B cell (primary cell): ENCODE measurements at places on chromosomes 13 and 19.

GRCh38 chr19:52451241-52451640, 2.1 kb upstream of the ZNF578 start:
- no peak for DNase-seq

DNA sequence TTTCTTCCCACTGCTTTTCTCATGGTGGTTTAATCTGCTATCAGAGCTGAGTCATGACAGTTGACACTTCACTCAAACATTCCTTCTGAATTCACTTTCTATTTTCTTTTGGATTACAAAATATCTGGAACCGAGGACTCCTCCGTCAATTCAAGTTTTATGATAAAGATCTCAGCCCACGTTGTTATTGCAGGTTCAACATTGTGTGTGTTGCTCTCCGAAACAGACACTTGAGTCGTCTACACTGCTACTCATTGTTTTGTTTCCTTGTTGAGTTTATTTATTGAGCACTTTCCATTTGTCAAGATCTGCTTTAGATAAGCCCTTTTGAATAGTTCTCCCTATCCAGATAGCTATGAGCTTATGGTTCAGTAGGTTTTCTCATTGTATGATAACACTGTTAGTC, 636.1 kb upstream of the GPC6 start:
- DNase-seq, result no peak

- DNase-seq, result no peak
Measured at GRCh38 chr19:17404015-17404414, 1.4 kb downstream of the BST2 start.

GRCh38 chr19:46602392-46603194, 1.5 kb downstream of the CALM3 start:
- peak; percentile 35 for DNase-seq

GRCh38 chr13:34667286-34668218, 274.5 kb upstream of the NBEA start:
- DNase-seq, result no peak

DNA sequence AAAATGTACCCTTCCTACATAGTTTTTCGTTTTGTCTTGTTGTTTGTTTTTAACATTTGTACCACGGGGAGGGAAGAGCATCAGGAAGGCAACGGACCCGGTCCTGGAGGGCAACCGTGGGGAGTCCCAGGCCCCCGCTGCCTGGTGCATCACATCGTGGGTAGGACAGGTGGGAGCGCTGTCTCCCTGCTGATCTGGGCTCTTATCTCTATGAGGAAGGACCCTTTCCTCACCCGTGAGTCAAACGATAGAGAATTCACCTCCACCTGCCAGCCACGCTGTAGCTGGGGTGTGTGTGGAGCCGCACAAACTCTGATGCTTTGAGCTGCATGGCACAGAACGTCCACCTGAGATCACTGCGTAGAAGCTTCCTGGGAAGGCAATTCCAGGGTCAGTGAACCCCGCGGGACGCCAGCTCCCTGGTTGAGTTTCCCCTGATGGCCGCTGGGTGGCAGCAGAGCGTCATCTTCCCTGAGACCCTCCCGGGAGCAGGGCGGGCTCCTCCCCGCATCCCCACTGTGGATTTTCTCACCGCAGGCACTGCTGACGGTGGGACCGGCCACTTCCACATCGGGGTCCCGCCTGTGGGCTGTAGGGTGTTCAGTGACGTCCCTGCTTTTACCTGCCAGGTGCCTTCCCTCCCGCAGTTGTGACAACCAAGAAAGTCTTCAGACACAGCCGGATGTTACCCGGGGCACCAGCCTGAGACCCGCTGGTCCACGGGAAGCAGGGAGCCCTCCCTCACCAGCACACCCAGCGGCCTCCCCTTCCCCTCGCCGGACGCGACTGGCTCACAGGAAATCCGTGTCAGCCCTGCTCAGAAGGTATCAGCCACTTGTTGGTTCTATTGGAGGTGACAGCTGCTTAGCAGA, 54.7 kb downstream of the ZNF787 start:
- DNase-seq, result peak; percentile 77

GRCh38 chr19:55066107-55066709, 3.3 kb upstream of the RDH13 start:
- DNase-seq, result no peak

DNA sequence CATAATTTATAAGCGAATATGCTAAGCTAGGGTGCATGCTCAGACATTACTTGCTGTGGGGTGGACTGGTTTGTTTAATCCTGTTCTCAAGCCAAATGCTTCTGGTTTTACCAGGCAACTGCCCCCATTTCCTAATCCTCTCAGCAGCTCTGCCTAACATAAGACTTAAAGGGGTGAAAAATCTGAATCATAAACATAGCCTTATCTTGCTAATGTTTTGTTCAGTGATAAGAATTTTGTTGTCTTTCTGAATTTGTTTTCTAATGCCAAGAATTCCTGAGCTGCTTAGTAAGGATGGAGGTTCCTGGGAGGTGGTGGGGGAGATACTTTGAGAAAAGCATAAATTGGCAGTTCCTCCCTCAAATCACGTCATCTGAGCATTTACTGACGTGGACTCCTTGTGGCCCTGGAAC, 42.7 kb downstream of the ING1 start:
- DNase-seq, result no peak

- DNase-seq, result peak; percentile 19
Measured at GRCh38 chr13:29847501-29847983, 2.9 kb downstream of the UBL3 start.

DNA sequence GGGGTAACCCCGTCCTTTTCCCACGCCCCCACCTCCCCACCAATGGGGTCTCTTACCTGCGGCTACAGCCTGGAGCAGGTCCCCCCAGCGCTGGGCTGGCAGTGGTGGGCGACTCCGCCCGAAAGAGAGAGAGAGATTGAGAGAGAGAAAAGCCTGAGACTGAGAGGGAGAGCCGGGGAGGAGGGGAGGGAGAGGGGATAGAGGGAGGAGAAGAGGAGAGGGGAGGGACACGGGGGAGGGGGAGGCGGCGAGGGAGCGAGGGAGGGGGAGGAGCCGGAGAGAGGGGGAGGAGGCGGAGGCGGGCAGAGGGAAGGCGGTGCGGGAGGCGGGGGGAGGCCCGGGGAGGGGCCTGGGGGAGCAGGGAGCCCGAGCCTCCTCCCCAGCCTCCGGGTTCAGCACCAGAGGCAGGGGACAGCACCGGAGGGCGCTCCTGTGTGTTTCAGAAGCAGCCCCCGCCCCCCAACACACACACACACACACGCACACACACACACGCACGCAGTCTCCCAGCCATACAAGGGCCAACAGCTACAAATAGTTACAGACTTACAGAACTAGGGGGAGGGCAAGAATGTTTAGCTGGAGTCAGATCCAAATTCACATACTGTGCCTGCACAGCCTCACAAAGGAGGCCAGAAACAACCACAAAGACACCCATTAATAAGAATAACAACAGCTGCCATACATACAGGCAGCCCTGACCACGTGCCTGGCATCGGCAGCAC, at the start of gene SLC8A2:
TSS of gene SLC8A2 (minus strand) at position 161 of the 725 bp plus-strand sequence. CDS start 5,490 bp downstream, outside the sequence.
- DNase-seq, result peak; percentile 58

DNA sequence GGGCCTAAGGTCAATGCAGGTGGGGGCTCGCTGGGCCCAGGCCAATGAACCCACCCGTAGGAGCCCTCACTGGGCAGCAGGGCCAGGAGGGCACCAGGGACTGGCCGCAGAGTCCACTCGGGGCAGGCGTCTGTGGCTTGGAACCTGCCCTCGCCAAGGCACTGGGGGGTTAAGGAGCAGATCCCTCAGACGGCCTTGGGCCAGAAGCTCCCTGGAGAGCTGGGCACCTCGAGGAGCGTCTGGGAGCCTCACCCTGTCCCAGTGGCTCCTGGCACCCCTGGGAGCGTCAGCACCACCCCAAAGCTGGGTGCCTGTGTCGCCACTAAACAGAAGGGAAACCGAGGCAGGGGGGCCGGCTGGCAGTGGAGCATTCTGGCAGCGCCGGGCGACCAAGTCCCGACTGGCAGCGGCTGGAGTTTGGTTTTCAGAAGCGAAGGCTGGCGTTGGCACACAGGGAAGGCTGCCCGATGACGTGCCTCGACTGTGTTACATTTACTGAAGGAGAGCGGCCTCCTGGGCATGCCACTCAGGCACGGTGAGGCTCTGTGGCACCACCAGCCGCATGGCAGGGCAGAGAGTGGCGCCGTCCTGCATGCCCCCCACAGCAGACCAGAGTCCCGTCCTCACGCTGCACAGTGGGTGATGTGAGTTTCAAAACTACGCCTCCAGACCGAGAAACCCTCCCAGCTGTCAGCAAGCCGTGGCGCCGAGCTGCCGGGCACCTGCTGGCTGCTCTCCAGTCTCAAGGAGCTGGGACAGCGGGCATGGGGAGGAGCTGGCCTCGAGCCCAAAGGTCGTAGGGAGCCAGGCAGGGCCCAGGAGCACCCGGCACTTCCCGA, 9.2 kb upstream of the MEX3D start:
- no peak for DNase-seq

DNA sequence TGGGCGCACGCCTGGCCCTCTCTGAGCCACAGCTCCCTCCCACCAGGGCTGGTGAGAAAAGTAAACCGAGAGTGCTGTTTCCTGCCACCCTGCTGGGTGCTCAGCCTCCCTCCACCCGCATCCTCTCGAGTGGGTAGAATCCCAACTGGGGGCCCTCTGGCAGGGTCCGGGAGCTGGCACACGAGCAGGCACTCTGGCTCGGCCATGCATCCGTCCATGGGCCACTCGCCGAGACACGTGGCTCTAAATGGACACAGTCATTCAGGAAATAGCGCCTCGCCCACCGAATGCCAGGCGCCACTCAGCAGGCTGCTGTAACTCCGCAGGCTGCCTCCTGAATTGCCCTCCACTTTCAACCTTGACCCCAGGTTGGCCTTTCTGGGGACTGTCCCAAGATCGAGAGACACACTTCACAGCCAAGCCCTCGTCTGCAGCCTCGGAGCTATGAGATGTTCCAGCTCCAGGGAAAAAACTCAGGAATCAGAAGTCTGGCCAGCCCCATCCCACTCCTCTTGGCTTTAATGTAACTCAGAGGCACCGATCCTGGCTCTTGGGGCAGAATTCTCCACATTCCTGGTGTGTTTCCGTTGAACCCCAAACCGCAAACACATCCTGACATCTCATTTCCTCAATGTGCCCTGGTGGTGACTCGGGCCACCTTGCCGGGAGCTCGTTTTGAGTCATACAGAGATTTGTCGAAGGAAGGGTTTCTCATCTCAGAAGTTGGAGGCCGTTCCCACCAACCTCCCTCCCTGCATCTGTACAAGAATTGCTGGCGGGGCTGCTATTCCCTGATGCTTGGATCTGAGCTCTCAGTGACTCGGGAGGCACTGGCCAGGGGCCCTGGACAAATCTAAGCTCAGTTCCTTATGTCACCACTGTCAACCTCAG, 14.1 kb downstream of the KLF2 start:
- DNase-seq, result peak; percentile 64

GRCh38 chr13:110358381-110358780, 51.3 kb downstream of the COL4A2 start:
- DNase-seq, result no peak

- peak; percentile 86 for DNase-seq
Measured at GRCh38 chr19:29672933-29673336, 7.7 kb downstream of the PLEKHF1 start.

- no peak for DNase-seq
Measured at GRCh38 chr19:17948514-17948900, 15.7 kb downstream of the CCDC124 start.

- DNase-seq, result no peak
Measured at GRCh38 chr13:110118106-110118505, 188.9 kb downstream of the COL4A1 start.

DNA sequence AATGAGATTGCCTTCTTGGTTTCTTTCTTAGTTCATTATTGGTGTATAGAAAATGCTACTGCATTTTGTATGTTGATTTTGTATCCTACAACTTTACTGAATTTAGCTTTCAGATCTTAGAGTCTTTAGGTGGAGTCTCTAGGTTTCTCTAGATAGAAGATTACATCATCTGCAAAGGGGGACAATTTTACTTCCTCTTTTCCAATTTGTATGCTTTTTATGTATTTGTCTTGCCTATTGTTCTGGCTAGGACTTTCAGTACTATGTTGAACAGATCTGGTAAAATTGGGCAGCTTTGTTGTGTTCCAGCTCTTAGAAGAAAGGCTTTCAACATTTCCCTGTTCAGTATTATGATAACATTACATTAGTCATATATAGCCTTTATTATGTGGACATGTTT, 101.0 kb upstream of the SPRY2 start:
- DNase-seq, result peak; percentile 54

DNA sequence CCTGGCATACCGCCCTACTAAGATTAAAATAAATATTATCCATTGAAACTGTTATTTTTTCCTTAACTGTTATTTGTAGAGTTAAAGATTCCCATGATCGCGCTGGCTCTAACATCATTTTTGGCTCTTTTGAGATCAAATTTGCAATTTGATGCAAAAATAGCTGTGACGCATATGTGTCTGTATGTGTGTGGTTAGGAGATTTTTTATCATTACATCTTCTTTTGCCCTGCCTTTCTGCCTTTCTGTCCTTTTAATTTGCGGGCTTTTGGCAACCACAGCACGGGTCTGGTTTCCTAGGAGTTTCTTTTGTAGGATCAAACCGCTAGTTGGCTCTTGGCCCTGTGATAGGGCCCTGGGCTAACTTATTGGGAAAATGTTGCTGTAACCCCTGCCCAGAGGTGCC, 37.3 kb upstream of the ALOX5AP start:
- no peak for DNase-seq

- DNase-seq, result no peak
Measured at GRCh38 chr13:41670873-41671443, 213.6 kb downstream of the RGCC start.

DNA sequence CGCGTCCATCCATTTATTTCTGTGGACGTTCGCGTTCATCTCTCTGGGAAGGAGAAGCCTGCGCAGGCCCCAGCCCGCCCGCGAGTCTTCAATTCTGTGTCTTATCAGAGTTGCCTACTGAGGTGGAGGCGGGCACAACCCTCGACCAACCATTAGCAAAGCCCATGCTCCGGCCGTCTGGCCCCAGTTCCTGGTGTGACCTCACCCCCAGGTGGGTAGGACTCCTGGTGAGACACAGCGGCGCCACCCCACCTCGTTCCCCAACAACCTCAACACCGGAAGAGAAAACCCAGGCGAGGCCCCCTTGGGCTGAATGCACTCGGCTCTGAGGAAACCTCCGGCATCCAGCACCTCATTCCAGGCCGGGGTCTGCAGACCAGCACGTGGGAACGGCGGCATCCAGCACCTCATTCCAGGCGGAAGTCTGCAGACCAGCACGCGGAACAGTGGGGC, 14.7 kb downstream of the ZNF787 start:
- no peak for DNase-seq

GRCh38 chr19:23665651-23666410, 21.2 kb downstream of the ZNF675 start:
- DNase-seq, result no peak

GRCh38 chr13:90866006-90866405, 481.5 kb upstream of the MIR17HG start:
- DNase-seq, result no peak

- no peak for DNase-seq
Measured at GRCh38 chr13:102726430-102726829, 31.6 kb upstream of the METTL21C start.

GRCh38 chr19:19459707-19460251, 54.3 kb downstream of the GATAD2A start:
- peak; percentile 61 for DNase-seq

- no peak for DNase-seq
Measured at GRCh38 chr19:18293642-18294466, 12.4 kb upstream of the JUND start.

DNA sequence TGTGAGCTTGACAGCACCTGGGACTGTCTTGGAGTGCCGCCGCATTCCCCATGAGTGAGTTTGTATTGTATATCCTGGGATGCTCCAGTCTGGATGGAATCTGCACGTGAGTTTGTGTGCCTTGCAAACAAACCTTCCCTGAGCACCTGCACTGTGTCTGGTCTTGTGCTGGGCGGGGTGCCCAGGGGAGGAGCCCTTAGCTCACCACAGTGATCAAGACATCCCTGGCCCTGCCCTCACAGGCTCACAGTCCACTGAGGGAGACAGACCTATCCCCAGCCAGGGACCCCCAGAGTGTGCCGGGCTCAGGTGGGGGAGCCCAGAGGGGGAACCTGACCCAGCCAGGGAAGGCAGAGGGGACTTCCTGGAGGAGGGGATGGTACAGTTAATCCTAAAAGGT, 1.7 kb upstream of the BCAM start:
- no peak for DNase-seq
